Urinary bladder (tissue), 4 donors: ENCODE measurements at places on chromosomes 6 and 20. TPM values are rescaled to one million over a fixed set of nuclear protein-coding genes. Genes with fewer than 3 reads are reported as not detected.

The LTV1 gene
- polyA plus RNA-seq, result 25.7 TPM

The KCNK16 gene
- not detected for polyA plus RNA-seq

The WFDC13 gene
- 0.14 TPM for polyA plus RNA-seq

The RAB44 gene
- polyA plus RNA-seq, result 0.68 TPM

- no peak for DNase-seq
Measured at GRCh38 chr20:35568645-35569044, 26.8 kb downstream of the ERGIC3 start.
